Thyroid gland (tissue), 4 donors: ENCODE measurements at places on chromosomes 4 and X.

DNA sequence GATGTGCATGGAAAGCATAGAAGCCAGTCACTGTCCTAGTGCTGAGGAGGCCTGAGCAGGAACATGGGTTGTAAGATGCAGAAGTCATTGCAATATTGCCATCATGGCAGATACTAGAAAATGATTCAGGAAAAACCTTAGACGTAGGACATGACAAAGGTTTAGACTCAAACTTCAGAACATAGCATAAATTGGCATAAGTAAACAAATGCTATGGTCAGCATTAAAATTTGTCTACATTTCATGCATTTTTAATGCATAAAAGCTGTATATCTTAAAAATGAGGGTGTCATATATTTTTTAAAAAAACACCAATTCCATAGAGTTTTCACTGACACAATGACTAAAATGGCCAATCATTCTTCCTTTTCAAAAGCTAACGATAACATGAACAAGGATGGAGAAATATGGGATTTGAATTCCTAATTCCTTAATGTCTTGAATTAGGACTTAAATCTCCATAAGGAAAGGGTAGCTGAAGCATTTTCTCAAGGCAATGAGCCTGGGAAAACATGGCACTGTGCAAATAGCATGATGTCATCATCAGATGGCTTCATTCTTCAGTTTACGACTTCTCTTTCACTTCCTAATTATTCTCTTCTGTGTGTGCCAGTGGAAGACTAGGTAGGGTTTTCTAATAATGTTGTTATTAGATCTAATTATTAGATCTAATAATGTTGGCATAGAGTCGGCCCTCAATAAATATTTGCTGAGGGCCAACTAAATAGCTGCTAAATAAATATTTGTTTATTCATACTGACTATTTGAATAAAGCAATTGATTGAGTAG, 125.1 kb upstream of the FRG1 start:
- DNase-seq: no peak

DNA sequence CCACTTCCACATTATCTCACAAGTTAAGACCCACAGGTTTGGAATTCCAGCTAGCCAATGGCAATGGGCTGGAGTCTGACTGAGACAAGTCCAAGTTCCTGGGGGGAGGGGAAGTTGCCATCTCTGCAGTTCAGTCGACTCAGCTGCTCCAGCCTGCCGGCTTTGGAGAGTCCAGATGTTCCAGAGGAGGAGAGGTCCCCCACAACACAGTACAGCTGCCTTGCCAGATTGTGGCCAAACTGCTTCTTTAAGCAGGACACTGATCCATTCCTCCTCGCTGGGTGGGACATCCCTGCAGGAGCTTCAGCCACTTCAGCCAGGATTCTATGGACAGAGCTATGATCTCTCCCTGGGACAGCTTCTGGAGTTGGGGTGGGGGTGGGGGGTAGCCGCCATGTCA, 199.2 kb downstream of the EDA start:
- DNase-seq: no peak

DNA sequence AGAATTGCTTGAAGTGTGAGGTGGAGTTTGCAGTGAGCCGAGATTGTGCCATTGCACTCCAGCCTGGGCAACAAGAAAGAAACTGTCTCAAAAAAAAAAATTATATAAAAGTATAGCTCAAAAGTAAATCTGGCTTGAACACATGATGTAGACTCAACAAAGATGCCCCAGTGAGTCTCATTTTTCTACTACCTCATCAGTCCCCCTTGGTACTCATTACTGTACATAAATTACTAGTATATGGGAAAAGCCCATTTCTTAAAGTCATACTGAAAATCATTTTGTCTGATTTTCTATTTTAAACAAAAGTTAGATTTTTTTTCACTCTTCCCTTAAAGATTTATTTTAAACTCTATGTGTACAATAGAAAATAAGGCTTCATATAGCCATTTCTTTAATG, 39.2 kb downstream of the FAM241A start:
- no peak for DNase-seq

DNA sequence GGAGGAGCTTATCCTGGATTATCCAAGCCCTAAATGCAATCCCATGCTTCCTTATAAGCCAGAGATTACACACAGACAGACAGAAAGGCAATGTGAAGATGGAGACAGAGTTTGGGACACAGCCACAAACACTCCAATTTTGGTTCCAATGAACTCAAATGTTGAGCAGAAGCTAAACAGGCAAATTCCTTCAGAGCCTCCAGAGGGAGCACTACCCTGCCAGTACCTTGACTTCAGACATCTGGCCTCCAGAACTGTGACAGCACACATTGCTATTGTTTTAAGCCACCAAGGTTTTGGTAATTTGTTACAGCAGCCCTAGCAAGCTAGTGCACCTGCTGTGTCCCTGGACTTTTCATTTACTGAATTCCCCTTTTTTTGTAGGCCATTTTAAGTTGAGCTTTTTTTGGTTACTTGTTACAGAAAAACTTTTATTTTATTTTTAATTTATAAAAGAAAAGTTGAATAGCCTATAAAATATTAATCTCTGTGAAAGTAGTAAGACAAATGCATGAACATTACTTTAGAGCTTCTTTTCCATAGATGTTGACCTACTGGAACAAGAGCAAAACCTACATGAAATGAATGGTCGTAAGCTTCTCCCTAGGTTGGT, 33.4 kb upstream of the SRD5A3 start:
- peak; percentile 6 for DNase-seq

DNA sequence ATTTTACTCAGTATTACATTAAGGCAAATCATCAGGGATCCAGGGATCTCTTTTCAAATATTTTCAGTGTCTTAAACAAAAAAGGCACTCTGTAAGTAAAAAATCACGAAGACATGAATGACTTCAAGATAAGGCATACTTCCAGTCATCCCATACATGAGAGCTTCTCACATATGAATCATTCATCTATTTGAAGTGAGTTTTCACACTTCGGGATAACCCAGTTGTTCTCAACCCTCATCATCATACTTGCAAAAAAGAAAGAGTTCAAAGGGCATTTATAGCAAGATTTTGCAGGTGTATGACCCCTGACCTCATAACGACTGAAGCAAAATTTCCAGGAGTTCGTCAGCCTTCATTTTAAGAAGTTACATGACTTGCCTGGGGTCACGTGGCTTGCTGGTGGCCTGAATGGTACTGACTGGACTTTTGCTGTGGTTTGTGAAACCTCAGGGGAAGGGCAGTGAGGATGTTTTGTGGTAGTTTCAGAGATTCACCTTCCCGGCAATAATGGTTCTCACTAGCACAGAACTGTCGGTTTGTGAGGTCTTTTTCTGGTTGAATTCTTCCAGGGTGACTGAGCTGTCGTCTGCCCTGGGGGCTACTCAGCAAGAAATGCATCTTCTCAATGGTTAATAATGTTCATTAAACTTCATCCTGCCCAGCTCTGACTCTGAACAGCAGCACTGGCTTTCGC, 115.8 kb upstream of the SHISA3 start:
- DNase-seq: no peak

- DNase-seq: no peak
These were observed 2.5 kb downstream of the AKAP4 start for GRCh38 chrX:50198348-50198747.

DNA sequence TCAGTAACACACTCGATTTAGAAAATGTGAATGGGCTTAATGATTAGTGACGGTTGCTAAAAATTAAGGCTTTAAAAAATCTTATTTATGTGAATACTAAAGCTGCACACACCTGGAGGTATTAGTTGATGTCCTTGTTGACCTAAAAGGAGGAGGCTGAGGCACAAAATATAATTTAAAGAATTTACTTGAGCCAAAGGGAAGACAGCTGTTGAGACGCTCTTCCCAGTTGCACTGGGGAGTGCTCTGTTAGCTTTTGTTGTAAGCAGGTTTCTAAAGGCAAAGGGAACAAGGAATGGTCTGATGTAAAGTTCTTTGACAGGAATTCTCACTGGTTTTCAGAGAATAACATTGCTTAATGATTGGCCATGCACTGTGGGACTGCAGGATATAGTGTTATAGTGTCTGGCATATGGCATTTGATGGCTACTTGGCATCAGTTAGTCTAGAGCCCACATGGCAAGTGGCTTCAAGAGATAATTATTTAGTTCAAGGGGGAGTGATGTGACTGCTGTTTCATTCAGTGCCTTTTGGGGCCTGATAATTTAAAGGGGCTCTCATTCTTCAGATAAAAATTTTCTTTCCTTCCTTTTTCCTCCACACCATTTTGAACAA, 30.8 kb upstream of the PGM2 start:
- DNase-seq: no peak

DNA sequence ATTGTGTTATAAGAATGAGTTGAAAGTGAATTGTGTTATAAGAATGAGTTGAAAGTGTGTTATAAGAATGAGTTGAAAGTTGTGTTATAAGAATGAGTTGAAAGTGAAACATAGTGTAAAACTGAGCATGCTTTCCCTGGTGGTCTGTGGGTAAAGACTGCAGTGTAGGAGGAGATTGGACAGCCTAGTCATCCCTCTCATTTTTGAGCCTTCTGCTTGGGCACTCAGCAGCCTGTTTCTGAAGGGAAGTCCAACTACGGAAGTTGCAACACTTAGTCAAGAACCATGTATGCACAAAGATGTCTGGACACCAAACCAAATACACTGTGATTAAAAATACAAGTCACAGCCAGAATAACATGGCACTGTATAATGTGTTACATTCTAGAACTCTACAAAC, 72.6 kb downstream of the ANK2 start:
- DNase-seq: no peak

GRCh38 chr4:35525192-35525978, 718.9 kb downstream of the ARAP2 start:
- DNase-seq: no peak

GRCh38 chr4:1300466-1301455, 11.1 kb downstream of the MAEA start:
- peak; percentile 22 for DNase-seq

GRCh38 chr4:8600686-8601085, 8.1 kb downstream of the CPZ start:
- no peak for DNase-seq

- DNase-seq: peak; percentile 42
These were observed 738.6 kb downstream of the PCDH7 start for GRCh38 chr4:31458813-31459212.

DNA sequence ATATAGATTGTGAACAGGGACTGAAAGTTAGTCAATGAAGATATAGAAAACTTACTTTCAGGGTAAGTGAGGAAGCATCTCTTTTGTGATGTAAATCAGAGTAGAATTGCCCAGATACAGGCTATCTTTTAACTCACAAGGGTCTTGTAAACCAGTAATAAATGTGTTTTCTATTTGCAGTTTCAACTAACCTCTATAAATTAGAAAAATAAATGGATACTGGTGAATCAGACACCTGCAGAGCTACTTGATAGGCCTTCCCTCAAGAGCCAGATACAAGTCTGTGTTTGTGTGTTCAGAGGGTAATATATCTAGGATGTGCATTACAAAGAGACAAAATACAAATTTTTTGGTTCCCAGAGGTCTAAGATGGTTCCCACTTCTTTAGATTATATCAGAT, 82.9 kb downstream of the DCLK2 start:
- no peak for DNase-seq

DNA sequence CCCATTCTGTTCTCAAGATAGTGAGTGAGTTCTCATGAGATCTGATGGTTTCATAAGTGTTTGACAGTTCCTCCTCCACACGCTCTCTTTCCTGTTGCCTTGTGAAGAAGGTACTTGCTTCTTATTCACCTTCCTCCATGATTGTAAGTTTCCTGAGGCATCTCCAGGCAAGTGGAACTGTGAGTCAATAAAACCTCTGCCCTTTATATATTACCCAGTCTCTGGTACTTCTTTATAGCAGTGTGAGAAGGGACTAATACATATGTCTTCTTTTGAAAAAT, 58.4 kb downstream of the CFAP299 start:
- DNase-seq: no peak

DNA sequence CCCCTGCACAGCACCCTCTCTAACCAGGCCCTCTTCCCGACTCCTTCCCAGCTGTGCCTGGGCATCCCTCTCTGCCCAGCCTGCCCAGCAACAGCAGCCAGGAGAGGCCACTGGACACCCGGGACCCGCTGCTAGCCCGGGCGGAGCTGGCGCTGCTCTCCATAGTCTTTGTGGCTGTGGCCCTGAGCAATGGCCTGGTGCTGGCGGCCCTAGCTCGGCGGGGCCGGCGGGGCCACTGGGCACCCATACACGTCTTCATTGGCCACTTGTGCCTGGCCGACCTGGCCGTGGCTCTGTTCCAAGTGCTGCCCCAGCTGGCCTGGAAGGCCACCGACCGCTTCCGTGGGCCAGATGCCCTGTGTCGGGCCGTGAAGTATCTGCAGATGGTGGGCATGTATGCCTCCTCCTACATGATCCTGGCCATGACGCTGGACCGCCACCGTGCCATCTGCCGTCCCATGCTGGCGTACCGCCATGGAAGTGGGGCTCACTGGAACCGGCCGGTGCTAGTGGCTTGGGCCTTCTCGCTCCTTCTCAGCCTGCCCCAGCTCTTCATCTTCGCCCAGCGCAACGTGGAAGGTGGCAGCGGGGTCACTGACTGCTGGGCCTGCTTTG, 1.1 kb downstream of the AVPR2 start:
- DNase-seq: no peak

GRCh38 chr4:147284935-147285334, 196.0 kb upstream of the EDNRA start:
- DNase-seq: no peak

DNA sequence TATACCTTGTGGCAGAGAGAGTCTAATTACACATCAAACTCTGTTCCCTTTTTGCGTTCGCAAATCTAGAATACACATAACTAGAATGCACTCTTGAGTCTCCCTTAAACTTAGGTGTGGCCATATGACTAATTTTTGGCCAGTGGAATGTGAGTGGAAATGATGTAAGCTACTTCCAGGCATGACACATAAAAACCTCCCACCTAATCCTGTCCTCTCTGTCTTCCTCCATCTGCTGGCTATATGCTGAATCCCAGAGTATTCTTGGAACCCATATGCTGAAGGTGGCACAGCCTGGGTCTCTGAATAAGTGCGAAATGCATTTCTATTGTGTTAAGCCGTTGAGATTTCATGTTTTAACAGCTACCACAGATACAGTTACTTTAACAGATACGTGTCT, 269.9 kb upstream of the NRK start:
- DNase-seq: no peak

GRCh38 chr4:82053396-82053795, 320.4 kb downstream of the HNRNPD start:
- DNase-seq: no peak

GRCh38 chrX:120000490-120001246, 57.1 kb upstream of the NKAP start:
- DNase-seq: no peak

- no peak for DNase-seq
These were observed 70.9 kb downstream of the EPHA5 start for GRCh38 chr4:65599340-65599739.

DNA sequence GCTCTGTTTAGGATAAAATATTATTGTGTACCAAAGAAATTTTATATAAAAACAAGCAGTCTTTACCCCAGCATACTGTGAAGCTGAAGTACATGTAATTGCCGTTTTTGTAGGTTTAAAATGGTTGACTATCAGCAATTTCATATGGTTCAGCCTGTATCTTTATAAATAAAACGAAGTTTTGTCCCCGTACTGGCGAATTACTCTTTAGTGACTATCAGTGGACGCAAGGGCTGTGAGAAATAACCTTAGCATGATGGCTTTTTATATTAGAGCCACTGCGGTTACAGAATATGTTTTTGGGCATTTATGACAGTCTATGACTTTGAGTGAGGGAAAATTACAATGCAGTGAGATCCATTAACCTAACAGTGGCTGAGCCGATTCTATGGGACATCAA, 1.2 kb downstream of the GPM6B start:
- DNase-seq: no peak

GRCh38 chr4:184406958-184407391, 67.4 kb downstream of the IRF2 start:
- DNase-seq: no peak
